Cortex of kidney (tissue), 1 donor: ENCODE measurements at places on chromosomes 1 and 21.

DNA sequence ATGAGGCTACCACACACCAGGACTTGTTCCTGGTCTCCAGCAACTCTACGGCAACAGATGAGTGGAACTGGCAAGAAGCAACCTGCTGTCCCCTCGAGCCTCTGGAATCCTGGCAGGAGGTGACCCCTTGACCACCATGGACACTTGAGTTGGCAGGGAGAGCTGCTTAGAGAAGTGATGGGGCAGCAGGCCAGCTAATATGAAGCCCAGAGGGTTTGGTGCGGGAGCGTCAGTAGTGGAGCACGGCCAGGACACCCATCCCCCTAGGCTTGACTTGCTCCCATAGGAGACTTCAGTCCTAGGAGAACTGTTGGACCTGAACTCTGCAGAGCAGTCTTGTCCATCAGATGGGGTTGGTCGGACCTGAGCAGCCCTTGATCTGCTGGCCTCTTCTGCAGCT lies 56.5 kb downstream of the CTH start:
- no peak for DNase-seq

DNA sequence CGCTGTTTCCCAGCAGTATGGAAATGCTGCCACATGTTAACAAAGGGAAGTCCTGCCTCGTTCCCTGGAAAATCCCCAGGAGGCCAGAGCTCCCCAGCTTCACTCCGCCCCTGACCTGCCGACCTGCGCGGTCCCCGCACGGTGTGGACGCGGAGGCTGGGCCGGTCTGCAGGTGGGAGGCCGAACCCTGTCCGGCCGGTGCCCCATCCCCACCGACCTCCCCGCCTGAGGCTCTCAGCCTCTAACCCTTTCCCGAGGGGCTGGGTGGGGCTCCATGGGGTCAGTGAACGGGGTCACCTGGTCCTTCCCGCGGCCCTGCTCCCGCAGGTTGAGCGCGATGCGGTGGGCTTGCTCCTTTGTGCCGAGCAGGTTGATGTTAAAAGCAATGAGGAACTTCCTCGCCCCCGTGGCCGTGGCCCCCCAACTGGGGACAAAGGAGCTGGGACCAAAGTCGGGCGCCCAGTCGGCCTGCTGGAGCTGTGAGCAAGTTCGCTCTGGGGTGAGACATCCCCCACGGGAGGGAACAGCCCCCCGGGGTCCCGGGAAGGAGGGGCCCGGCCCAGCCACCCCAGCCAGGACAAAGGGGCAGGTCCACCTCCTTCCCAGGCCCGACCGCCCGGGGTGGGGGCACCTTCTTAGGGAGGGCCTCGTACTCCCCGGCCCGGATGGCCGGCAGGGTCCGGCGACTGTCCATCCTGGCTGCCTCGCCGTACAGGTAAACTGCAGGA lies 4.0 kb downstream of the FTCD start:
- no peak for DNase-seq

GRCh38 chr1:187509091-187509490 lies 680.3 kb downstream of the PLA2G4A start:
- no peak for DNase-seq

- no peak for DNase-seq
Observed at GRCh38 chr1:185789501-185790193, 55.5 kb downstream of the HMCN1 start.

DNA sequence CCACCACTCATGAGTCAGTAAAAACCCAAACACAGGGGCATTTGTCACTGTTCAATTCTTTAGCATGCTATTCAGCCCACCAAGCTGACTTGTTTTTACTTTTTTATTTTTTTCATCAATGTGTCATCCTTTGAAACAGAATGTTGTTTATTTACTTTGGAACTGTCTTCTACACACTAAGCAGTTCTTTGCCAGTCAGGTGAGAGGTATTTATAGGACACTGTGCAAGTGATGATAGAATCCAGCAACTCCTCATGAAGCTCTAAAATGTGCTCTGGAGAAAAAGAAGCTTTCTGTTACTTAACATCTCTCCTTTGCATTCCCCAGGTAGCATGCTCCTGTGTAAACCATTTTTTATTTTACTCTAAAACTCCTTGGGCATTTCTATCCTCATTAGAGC lies 582.0 kb upstream of the TMPRSS15 start:
- no peak for DNase-seq
